ENCODE measurements at places on chromosomes 13 and 19. TPM values are rescaled to one million over a fixed set of nuclear protein-coding genes. Genes with fewer than 3 reads are reported as not detected.

KCNJ14 gene
- total RNA-seq = 2.5 TPM

DNA sequence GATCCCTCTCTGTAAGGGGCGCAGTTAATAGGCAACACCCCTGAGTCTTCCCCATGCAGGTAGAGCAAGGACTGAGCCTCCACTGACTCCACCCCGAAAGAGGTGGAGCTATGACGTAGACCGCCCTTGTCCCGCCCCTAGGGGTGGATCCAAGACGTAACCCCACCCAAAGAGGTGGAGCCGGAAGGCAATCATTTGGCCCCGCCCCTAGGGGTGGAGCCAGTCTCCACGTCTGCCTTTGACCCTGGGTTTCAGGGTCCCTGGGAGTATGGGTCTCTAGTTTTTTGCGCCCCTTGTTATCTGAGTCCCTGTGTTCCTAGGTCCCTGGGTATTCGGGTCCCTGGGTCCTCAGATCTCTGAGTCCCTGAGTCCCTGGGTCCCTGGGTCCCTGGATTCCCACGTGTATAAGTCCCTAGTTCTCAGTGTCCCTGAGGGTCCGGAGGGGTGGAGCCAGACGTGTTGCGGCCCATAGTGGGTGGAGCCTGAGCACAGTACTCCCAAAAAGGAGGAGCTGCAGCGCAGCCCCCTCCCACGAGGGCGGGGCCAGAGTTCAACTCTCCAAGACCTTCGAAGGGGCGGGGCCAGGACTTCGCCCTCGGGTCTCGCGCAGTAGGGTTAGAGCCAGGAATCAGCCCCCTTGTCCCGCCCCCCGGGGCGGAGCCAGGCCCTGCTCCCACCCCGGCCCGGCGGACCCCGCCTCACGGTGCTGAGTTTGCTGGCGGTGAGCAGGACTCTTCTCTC is 5.3 kb downstream of the DENND1C start:
- H3K36me3 ChIP-seq = peaks cover 33% of the 10 kb centered on the region
- no peaks in the 10 kb centered on the region for H3K27me3 ChIP-seq
- peak overlapping the region; percentile 7 for H3K27ac ChIP-seq
- peak; percentile 59 for DNase-seq

DNA sequence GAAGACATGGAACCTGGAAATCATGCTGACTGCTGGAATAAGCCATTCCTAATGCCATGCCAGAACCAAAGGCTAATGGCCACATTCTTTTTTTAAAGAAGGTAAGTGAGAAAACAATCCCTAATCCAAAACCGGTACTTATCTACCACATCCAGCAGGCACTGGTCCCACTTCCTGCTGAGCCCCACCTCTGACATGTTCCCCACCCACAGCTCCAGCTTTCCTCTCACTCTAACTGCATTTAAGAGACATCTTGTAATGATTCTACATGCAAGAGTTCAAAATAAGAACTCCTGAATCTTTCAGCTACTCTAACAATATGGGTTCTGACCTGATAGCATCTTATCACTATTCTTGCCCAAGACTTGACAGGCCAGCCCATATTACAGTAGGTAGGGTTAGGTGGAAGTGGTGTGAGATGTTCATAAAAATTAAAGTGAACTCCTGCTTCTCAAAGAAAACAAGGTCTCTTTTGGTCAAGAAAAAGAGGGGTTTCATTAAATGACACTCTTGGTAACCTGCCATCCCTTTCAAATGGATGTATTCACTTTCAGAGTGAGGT is 41.9 kb downstream of the N4BP2L2 start:
- H3K4me1 ChIP-seq = peaks cover 6% of the 10 kb centered on the region
- no peak overlapping the region for H3K4me3 ChIP-seq
- no peaks in the 10 kb centered on the region for H3K36me3 ChIP-seq
- H3K27me3 ChIP-seq = no peaks in the 10 kb centered on the region
- no peak overlapping the region for H3K27ac ChIP-seq

- H3K36me3 ChIP-seq = no peaks in the 10 kb centered on the region
- no peaks in the 10 kb centered on the region for H3K27me3 ChIP-seq
Observed at GRCh38 chr13:65133094-65133493, 2097.0 kb downstream of the PCDH9 start.

TNFRSF19 gene
- total RNA-seq = not detected

- no peaks in the 10 kb centered on the region for H3K4me1 ChIP-seq
- H3K36me3 ChIP-seq = no peaks in the 10 kb centered on the region
- no peak overlapping the region for H3K27ac ChIP-seq
- H3K27me3 ChIP-seq = no peaks in the 10 kb centered on the region
- H3K4me3 ChIP-seq = no peak overlapping the region
- no peak for DNase-seq
Observed at GRCh38 chr13:111906816-111907215, 160.1 kb upstream of the SOX1 start.

DNA sequence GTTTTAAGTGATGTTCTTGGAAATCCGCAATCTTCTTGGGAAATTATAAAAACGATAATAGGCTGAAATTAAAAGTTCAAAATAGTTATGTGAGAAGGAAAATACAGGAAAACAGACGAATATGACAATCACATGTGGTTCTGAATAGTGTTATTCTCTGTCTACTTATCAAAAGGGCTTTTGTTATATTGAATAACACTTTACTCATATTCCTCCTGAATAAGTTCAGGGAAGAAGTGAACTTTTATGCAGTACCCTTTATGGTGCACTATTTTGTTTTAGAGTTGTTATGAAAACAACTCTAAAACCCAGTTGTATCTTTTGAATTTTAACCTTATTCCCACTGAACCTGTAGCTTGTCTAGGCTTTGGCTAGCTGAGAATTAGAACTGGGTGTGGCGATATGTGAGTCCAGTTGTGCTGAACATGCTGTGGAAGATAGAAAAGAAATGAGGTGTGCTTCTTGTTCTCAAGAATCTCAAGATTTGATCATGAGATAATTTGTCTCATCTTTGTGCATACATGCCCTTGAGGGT is 384.4 kb downstream of the LMO7 start:
- no peaks in the 10 kb centered on the region for H3K4me1 ChIP-seq
- no peaks in the 10 kb centered on the region for H3K27me3 ChIP-seq
- DNase-seq = no peak
- H3K27ac ChIP-seq = no peak overlapping the region
- H3K4me3 ChIP-seq = no peak overlapping the region

C19orf67 gene
- 0.55 TPM for total RNA-seq

ZNF628 gene
- total RNA-seq = 9.1 TPM

GRCh38 chr13:30429721-30430694 is 7.7 kb downstream of the UBE2L5 start:
- H3K27ac ChIP-seq = no peak overlapping the region
- no peak for DNase-seq
- no peaks in the 10 kb centered on the region for H3K36me3 ChIP-seq

GRCh38 chr19:32404933-32405430 is 588 bp upstream of the DPY19L3 start:
- peak overlapping the region; percentile 50 for H3K27ac ChIP-seq
- peak overlapping the region; percentile 61 for H3K4me3 ChIP-seq

LIN7B gene
- total RNA-seq = 18.6 TPM

CD22 gene
- 0.32 TPM for total RNA-seq

PSG6 gene
- total RNA-seq = not detected

DNA sequence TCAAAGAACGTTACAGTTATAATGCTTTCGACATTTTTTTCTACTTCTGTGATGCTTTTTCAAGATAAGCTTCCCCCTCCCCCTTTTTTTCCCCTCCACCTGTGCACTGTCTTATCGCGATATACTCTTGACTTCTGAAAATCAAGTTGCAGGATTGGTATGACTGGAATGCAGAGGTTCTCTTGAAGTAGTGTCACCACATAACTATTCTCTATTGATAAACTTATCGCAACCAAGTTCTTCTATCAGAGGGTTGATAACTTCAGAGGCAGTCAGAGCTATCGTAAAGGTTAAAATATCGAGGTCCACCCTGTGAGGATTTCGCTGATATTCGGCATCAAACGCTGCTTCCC is 820 bp downstream of the EID2 start:
- H3K36me3 ChIP-seq = no peaks in the 10 kb centered on the region
- H3K4me1 ChIP-seq = peaks cover 39% of the 10 kb centered on the region

TEX29 gene
- not detected for total RNA-seq

- DNase-seq = no peak
- no peaks in the 10 kb centered on the region for H3K4me1 ChIP-seq
- no peaks in the 10 kb centered on the region for H3K27me3 ChIP-seq
- no peaks in the 10 kb centered on the region for H3K36me3 ChIP-seq
Observed at GRCh38 chr19:7953060-7953459, 9.6 kb upstream of the TIMM44 start.

CLEC17A gene
- total RNA-seq = not detected

DNA sequence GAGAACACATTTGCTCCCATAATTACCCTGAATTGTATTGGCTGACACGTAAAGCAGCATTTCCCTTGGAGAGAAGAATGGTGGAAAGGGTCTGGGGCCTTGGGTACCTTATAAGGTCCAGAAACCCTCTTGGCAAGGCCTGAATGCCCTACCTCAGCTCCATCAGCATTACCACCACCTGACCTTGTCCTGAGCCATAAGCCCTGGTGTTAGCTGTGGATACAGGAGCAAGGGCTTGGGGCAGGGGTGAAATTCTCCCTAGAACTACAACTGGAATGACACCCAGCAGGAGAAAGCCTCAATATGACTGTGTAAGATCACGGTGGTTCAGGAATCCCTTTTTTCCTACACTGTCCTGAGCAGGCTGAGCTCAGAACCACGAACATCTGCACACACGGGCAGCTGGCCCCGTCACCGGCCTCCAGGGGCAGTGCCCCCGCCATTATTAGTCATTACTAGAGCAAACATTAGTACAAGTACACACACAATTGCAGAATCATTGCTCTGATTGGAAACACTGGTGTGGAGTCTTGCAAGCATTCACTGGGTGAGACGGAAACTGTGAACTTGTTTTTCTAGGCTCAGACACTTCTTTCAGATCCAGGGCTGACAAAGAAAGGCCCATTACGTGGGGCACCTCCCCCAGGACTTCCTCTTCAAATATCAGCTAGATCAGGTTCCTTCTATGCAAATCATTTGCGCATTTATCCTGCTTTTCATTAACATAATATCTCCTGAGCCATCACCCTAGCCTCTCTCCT is 26.8 kb upstream of the MTIF3 start:
- no peak overlapping the region for H3K27ac ChIP-seq
- H3K27me3 ChIP-seq = no peaks in the 10 kb centered on the region
- no peak for DNase-seq
- H3K36me3 ChIP-seq = no peaks in the 10 kb centered on the region

- H3K36me3 ChIP-seq = no peaks in the 10 kb centered on the region
- H3K27ac ChIP-seq = no peak overlapping the region
- no peak overlapping the region for H3K4me3 ChIP-seq
- no peak for DNase-seq
- no peaks in the 10 kb centered on the region for H3K4me1 ChIP-seq
Observed at GRCh38 chr13:106393776-106394175, 141.7 kb downstream of the EFNB2 start.

- H3K4me1 ChIP-seq = no peaks in the 10 kb centered on the region
- no peak for DNase-seq
- no peaks in the 10 kb centered on the region for H3K36me3 ChIP-seq
- no peak overlapping the region for H3K4me3 ChIP-seq
- H3K27me3 ChIP-seq = no peaks in the 10 kb centered on the region
Observed at GRCh38 chr13:52994865-52995264, 33.7 kb upstream of the OLFM4 start.

DNA sequence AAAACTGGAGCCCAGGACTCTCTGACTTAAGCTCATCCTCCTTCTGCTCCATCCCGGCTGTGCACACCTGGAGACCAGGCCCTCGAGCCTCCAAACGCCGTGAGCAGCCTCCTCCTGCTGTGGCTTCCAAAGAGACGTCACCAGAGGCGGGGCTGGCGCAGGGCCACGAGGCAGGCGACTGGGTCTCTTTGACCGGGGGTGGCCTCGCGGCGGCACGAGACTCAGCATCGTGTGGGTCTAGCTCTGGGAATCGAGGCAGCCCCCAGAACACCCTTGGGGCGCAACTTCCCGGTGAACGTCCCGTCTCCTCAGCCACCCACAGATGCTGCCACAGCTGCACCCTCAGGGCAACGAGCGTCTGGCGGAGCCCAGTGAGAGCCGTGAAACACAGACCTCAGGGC is 22.8 kb downstream of the RASA3 start:
- peak overlapping the region; percentile 52 for H3K27ac ChIP-seq
- DNase-seq = no peak

DNA sequence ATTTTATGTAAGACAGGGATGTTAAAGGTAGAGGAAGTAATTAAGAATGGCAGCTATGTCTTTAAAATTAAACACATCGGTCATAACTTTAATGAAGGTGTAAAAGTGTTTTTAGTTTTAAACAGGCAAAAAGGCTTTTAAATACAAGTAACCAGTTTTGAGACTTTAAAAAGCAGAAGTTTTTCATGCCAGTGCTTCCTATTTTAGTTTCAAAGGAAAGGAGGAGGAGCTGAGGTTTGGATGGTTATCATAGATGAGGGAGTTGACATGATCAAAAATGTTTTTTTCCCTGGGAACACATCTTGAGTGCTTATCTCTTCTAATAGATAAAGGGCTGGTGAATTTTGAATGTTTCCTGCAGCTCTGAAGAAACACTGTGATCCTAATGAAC is 42.9 kb downstream of the LRCH1 start:
- H3K27me3 ChIP-seq = no peaks in the 10 kb centered on the region
- DNase-seq = no peak
- peaks cover 62% of the 10 kb centered on the region for H3K4me1 ChIP-seq

- H3K36me3 ChIP-seq = peaks cover 32% of the 10 kb centered on the region
- no peaks in the 10 kb centered on the region for H3K27me3 ChIP-seq
- no peak for DNase-seq
- no peak overlapping the region for H3K4me3 ChIP-seq
- H3K4me1 ChIP-seq = no peaks in the 10 kb centered on the region
- no peak overlapping the region for H3K27ac ChIP-seq
Observed at GRCh38 chr13:112838842-112839117, 130.2 kb upstream of the MCF2L start.

GRCh38 chr13:99386911-99387788 is 80.0 kb upstream of the GPR183 start:
- H3K36me3 ChIP-seq = peaks cover 14% of the 10 kb centered on the region
- no peak overlapping the region for H3K4me3 ChIP-seq
- no peaks in the 10 kb centered on the region for H3K27me3 ChIP-seq
- peak overlapping the region; percentile 30 for H3K27ac ChIP-seq
- H3K4me1 ChIP-seq = peaks cover 65% of the 10 kb centered on the region

DNA sequence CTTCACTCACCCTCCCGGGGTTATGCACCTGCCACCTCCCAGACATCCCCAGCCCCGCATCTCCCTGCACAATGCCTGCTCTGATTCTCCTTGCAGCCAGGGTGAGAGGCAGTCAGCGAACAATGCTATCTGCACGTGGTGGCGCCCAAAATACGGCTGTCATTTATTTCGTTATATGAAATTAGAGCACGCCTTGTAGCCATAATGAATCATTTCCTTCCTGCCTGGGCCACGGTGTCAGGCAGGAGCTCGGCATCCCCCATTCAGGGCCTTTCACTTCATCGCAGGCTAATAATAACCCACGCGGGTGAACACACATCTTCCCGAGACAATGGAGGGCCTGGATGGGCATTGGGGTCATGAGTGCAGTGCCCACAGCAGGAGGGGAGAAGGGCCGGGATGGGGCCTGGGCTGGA is 143.8 kb upstream of the ZNF507 start:
- DNase-seq = no peak
- no peak overlapping the region for H3K4me3 ChIP-seq
- no peaks in the 10 kb centered on the region for H3K27me3 ChIP-seq
- peaks cover 4% of the 10 kb centered on the region for H3K4me1 ChIP-seq
- H3K27ac ChIP-seq = no peak overlapping the region

Measured in CD4-positive, alpha-beta memory T cell (primary cell).